ENCODE measurements at places on chromosomes 5 and 9.

DNA sequence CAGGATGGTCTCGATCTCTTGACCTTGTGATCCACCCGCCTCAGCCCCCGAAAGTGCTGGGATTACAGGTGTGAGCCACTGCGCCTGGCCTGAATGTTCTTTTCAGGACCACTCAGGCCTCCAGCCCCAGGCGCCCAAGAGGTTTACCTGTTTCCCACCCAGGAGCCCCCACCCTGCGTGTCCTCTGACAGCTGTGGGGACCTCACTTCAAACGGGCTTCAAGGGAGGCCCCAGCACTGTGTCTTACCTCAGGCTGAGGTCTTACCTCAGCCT, 19.1 kb upstream of the SLC6A19 start:
- no peak for DNase-seq

- no peak for DNase-seq
Measured at GRCh38 chr9:84481636-84482218, 141.2 kb upstream of the SLC28A3 start.

- DNase-seq: no peak
Measured at GRCh38 chr9:85898332-85898731, 42.6 kb upstream of the NAA35 start.

DNA sequence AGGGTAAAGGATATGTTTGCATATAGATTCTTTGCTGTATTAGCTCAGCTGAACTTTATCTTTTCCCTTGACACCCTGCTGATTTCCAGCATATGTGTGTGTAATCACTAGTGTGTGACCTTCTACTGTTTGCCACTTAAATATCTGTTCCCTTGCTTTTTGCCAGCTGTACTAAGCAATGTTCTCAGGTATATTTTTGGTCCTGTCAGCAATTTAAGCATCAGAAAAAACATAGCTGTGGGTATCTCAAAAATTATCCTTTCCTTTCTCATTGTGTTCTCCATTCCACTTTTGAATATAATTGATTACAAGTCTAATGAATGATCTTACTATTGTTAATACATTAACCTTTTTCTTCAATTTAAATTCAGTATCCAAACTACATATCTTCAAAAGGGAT, 59.2 kb upstream of the CDH10 start:
- no peak for DNase-seq

DNA sequence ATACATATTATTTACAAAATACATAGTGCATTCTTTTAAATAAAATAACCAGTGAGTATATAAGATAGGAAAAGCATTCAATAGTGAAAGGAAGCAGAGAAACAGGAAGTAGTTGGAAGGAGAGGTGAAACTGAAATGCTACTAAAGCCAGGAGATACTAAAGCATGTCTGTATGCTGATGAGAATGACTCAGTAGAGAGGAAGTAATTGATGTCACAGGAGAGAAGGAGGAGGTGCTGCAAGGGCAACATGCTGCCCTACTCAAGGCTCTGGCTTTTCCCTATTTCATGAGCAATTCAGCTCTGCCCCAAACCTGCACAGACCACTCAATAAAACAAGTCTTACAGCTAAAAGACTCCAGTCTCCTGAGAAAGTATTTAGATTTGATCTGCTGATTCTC, 108.5 kb upstream of the TXNDC8 start:
- no peak for DNase-seq

GRCh38 chr9:37676411-37676830, 25.7 kb downstream of the FRMPD1 start:
- DNase-seq: peak; percentile 26

DNA sequence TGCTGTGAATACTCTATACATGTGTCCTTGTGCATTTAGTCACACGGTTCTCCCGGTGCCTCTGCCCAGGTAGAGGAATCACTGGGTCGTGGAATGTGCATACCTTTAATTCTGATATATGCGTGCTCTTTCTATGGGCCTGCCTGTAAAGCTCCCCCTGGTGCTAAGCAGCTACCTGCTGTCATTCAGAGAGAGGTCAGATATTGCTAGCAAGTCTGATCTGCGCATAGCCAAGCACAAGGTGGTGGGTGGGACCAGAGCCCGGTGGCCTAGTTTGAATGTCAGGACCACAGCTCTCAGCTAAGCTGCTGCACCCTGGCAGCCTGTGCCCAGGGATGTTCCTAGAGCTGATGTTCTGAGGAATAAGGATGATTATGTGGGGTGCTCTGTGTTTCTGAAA, 33.4 kb downstream of the TJP2 start:
- no peak for DNase-seq

GRCh38 chr5:160486573-160486972, 64.9 kb downstream of the PTTG1 start:
- no peak for DNase-seq

DNA sequence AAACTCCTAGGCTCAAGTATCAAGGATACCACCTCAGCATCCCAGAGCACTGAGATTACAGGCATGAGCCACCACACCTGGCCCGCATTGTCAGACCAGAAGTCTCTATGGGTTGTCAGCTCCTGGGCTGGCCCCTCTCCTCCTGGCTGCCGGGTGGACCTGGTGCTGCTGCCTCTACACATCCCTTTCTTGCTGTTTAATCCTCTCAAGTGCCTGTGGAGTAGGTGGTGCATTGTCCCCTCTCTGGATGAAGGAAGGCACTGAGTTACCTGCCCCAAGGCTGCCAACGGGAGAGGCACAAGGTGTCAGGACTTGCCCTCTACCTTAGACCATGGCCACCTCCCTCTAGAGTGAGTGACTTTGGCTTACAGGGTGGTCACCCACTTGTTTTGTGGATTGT, 37.4 kb downstream of the PHF2 start:
- no peak for DNase-seq

DNA sequence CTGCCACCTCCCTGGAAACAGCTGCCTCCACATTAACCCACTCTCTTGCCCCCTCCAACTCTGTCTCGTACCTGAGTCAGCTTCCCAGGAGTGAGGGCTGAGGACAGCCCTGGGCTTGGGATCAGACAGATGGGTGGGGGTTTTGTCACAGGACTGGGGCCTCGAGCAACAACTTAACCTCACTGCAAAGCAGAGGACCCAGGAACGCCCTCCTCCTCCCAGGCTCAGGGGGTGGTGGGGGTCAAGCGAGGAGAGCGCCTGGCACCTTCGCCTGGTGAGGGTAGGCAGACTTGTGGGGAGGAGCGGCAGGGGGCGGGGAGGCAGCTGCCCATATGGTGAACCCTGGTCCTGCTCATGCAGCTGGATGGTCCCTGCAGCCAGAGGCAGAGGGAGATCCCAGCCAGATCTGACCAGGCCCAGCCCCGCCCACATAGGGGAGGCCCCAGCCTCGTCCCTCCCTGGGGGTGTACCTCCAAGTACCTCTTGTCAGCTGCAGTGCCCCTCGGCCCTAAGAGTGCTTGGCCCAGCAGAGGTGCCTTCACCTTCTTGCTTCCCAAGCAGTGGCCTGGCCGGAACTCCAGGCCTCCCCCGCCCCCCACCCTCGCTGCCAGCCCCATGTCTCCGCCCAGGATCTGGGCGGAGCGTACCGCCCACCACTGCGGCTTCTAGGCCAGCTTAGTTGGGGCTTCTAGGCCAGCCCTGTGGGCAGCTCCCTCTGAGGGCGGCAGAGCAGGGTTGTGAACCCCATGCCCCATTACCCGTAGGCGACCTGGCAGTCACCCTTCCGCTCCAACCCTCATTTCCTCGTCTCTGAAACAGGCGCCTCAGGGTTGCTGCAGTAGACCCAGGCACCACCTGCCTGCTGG, at the start of gene SARDH:
Gene SARDH (minus strand): TSS at position 579 of the 866 bp plus-strand sequence. CDS start 4,179 bp downstream, outside the sequence.
- no peak for DNase-seq

GRCh38 chr9:35923927-35924763, 14.9 kb downstream of the SPAAR start:
- no peak for DNase-seq
